ENCODE measurements at places on chromosomes 7 and 10.

DNA sequence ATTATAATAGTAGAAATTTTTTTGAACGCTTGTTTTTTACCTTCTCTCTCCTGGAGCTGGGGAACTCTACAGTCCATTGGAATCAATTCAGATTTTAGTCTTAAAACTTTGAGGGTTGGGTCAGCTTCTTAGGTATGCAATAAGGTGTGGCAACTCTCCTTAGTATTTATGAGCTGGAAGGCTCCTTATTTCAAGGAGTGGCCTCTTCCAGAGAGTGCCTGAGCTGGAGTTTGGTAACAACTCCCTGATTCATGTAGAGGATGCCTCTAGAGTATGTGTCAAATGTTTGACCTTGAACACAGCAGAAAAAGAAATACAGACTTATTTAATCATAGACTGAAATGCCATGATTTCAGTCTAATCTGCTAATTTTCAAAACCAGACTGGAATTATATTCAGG is 11.1 kb downstream of the CDK14 start:
- DNase-seq: no peak

GRCh38 chr7:151924001-151924400 is 32.2 kb upstream of the GALNTL5 start:
- DNase-seq: no peak

DNA sequence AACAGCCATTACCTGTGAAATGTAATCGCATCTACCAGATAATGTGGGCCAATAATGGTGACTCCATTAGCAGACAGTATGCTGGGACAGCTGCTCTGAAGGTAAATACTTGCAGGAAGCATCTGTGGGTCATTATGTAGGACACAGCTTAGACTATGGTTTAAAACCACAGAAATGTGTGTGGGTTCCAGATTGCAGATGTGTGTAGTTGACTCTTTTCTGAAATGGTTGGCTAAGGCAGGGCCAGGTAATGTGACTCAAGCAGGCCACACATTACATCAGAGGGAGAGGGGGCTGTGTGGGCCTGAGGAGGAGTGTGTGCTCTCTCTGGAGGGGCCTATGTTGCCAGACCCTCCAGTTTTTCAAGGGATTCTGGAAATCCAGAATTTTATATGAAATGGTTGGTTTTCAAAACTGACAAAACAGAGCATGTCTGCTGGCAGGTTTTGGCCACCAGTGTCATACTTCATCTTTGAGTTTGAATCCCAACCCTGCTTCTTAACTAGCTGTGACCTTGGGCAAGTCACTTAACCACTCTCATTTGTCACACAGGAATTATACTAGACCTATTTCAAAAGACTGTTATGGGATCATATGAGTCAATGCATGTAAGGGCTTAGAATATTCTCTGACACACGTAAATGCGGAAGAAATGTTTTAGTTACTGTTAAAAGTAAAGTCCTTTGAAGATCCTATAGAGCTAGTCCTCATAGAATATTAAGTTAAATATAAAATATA is 64.5 kb downstream of the MCMBP start:
- no peak for DNase-seq

DNA sequence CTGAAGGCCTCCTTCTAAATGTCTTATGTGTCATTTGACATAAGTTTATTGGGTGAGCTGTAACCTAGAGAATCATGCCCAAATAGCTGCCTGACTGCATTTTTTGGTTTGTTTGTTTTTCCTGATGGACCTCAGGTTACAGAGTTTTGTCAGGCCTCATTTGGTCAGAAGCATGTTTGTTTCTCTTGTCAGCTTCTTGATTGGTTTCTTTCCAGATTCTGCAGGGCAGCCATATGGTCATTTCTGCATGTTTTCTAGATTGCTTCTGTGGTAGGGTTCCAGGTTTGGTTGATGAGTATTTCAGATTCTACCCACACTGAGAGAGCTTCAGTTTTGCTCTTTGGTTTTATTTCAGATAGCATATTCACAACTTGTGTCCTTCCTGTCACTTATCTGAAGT is 28.0 kb downstream of the GLCCI1 start:
- no peak for DNase-seq

DNA sequence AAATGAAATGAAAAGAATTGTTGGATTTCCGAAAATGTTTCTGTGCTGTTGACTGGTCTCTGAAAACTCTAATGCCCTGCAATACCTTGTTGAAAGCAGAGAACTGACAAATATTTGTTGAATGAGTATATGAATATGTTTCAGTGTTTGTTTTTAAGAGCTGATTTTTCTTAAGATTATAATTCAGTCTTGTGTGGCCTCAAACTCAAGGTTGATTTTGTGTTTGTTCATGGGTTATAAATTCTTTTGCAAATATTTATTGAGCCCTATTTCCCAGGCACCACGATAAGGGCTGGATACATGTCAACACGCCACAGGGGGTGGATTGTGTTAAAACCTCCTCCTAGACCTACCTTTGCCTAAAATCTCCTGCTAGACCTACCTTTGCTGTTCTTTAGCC is 203.9 kb upstream of the PLPP4 start:
- no peak for DNase-seq

GRCh38 chr7:121541457-121541856 is 145.3 kb upstream of the FAM3C start:
- DNase-seq: no peak

- DNase-seq: no peak
Measured at GRCh38 chr10:30583778-30584415, 45.7 kb downstream of the LYZL2 start.

GRCh38 chr7:55589905-55590304 is 17.6 kb upstream of the VOPP1 start:
- DNase-seq: no peak

DNA sequence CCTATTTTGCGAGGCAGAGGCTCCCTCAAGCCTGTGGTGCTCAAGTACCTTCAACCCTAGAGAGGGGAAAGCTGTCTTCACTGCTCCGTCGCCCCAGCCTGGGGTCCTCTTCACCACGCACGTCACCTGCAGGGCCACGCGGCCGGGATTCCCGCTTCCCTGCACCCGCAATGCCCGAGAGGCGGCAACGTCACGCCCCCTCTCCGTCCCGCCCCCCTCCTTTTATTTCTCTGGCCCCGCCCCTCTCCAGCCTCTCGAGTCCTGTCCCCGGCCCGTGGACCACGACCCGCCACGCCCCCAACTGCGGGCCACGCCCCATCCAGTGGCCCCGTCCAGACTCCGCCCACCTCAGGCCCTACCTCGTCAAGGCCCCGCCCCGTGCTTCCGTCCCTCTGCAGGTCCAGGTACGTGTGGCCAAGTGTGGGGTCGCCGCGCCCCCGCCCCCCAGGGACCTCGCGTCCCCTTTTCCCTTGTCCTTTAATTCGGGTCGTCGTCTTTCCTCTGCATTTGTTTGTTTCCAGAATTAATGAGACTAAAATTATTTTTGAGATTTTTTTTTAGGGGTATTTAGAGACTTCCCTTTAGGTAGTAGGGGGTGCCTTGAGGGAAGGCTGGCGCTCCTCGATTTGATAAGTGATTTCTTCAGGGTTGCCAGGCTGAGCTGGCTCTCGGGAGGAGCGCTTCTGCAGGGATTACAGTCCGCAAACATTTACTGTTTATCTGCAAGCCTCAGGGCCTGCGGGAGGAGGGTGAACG is 69.8 kb upstream of the BAIAP2L1 start:
- peak; percentile 5 for DNase-seq

GRCh38 chr10:13816195-13816925 is 229.6 kb downstream of the PRPF18 start:
- no peak for DNase-seq

DNA sequence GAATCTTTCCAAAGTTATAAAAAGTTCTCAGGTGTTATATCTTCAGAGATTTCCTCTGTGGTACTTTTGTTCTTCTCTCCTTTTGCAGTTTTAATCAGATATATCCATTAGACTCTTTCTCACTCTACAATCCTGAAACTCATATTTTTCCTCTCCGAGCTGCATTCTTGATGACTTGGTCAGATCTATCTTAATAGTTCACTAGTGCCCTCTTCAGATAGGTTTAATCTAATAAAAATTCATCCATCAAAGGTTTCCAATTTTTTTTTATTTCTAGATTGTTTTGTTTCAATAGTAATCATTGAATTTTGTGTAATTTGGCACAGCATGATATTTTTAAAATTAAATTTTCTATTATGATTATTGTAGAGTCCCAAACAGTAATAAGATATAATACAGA is 21.8 kb upstream of the DGKB start:
- no peak for DNase-seq

DNA sequence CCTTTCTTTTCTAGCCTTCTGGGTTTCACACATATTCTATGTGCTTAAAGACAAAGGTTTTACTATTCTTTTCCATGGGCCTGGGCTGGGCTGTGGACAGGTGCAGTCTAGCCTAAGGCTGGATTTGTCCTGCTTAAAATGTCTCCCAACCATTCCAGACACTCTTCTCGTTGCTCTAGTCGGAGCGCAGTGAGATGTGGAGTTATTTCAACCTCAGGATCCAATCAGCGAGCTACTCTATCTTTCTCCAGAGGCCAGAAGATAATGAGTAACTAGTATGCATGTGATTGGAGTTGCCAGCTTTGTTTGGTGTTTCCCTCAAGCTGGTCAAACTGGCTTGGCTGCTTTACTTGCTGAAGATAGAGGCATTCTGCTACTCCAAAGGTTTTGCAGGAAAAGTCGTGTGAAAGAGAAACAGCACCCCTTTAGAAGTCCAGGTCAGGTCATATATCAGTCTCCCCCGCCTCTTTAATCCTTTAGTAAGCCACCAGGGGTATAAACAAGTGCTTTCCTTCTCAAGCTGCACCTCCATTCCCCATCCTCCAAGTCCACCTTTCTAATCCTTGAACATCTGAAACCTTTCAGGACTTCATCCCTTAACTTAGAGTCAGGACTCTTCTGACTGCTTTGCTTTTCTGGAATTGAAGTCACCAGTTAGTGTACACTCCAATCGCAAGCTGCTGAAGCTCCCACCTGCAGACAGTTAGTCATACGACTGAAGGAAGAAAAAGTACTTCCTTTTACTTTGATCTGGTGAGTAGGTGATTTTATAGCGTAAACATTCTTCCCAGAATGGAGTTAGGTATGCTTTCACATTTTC is 78.8 kb downstream of the DNMBP start:
- DNase-seq: no peak

DNA sequence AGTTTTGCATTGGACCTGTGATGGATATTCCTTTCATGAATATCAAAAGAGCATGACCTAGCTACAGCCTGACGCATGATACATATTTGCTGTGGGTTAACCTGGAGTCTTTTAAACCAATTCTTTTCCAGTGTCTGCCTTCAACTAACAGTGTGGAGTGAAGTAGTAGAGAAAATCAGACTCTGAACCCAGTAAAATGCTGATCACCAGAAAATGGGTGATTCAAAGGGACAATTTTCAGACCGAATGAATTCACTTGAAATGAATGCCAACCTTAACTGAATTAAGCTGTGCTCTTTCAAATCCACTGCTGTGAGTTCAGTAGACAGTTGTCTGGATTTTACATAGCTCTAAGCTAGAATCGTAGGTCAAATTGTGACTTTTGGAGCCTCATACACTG is 123.0 kb downstream of the CDK14 start:
- no peak for DNase-seq

DNA sequence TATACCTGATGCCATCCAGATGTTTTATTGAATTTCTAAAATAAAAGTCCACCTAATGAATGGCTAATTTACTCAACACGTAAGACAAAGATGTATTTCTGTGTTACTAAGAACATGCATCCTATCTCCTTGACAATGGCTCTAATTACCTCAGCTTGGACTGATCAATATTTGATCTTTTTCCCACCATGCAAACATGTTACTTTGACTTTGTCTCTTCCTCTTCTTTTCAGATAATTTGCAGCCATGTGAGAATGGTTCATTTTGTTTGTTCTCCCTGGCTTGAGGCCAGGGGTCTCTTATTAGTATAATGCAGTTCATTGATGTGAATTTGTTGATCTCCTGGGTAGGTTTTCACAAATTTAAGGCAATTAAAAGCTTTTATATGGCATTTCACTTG is 302.1 kb downstream of the ADK start:
- DNase-seq: no peak

DNA sequence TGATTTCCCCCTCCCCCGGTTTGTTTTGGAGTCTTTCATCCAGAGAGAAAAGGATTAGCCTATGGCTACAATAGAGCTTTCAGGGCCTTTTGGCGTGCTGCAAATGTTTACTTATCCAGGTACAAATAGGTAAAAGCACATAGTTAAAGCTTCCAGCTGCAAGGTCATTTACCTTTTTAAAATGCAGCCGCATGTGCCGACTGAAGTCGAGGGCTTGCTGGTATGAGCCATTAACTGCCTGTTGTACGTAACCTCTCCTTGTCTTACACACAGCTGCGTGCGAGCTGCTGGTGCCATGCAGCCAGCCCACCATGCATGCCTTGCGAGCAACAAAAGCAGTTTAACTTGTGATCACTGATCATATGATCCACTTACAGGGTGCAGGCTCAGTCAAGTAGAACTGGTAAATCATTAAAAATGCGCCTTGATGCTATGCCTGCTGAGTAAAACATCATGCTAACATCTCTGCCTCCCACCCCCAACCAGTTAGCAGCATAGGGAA is 866.4 kb downstream of the LRMDA start:
- no peak for DNase-seq

DNA sequence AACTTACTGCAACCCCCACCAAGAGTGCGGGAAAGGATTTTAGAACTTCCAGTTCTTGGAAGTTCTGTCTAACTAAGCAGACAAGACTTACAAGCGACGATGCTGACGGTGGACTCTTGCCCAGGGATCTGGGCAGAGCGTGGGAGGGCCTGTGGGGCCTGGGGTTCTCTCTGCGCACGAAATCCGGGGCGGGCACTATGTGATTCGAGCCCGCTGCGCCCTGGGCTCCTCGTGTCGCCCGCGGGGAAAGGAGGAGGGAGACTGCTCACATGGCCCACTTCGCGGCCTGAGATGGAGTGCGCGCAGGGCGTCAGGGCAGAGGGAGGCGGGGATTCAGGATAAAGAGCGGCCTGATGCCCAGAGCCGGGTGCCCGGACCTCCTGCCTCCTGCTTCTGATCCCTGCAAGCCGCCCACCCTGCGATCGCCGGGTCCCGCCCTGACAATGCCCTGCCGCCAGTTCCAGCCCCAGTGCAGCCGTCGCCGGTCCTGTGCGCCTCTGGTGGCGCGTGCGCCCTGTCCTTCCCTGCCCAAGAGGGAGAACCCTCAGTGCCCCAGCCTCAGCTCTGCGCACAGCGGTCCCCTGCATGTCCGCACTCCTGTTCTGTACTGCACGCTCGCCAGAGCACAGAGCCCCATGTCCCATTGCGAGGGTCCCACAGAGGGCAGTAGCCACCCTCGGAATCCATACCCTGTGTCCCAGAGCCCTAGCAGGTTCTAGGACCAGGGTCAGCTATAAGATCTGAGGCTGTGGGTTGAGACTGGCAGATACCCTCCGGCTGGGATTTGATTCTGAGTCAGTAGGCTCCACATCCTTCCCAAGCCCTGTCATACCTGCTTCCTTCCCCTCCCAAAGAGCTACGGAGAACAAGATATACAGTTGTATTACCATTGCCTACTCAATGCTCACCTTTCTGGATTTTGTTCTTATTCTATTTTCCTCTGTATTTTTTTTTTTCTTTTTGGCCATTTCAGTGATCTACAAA is 99.4 kb upstream of the TMEM106B start:
- no peak for DNase-seq

GRCh38 chr10:101223274-101224059 is 5.8 kb downstream of the LBX1 start:
- DNase-seq: no peak
